Cortex of kidney (tissue), 1 donor: ENCODE measurements at places on chromosomes 3 and 15.

- DNase-seq: no peak
Measured at GRCh38 chr15:46088486-46089445, 453.9 kb downstream of the SQOR start.

GRCh38 chr3:111735243-111735758 lies 123.8 kb upstream of the PHLDB2 start:
- no peak for DNase-seq

DNA sequence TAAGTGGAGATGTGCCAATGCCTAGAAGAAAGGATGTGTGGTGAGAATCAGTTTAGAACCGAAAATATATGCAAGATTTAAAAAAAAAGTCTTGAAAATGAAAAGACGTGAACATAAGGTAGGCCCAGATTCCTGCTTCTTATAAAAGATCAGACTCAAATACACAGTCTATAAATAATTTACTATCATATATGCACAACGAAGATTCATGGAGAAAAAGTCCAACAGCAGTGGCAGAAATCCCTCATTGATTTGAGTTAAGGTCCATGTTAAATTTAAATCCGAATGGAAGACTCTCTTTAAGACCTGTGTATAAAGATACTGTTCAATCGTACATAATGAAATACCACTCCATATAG lies 227.2 kb downstream of the OCA2 start:
- no peak for DNase-seq

DNA sequence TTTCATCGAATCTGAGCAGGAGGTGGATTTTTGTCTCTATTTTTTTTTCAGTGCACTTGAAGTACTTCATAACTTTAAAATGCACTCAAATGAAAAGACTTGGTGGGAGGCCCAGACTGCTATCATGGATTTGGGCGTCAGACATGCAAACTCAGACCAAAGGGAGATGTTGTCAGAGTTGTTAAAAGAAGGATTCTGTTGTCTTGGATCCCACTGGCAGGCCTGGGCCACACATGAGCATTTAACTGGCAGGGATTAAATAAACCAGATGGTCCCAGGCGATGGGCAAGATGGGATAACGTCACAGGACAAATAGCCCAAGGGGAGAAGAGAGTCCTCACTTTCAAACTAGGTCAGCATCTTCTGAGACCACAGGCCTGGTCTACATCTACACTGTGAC lies 15.4 kb downstream of the RTP1 start:
- no peak for DNase-seq

DNA sequence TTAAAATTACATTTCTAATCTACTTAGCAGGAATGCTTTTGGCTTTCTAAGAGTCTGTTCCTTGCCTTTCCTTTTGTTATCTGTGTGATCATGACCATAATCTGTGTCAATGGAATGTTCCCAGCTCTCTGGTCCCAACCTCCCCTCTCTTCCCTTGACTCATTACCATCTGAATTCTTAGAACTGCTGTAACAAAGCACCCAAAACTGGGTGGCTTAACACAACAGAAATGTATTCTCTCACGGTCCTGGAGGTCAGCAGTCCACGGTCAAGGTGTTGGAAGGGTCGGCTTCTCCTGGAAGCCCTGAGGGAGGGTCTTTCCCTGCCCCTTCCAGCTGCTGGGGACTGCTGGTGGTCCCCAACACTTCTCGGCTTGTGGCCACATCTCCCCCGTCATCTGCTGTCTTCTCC lies 81.1 kb downstream of the LRRK1 start:
- no peak for DNase-seq
